ENCODE measurements at places on chromosomes 2 and 18.

DNA sequence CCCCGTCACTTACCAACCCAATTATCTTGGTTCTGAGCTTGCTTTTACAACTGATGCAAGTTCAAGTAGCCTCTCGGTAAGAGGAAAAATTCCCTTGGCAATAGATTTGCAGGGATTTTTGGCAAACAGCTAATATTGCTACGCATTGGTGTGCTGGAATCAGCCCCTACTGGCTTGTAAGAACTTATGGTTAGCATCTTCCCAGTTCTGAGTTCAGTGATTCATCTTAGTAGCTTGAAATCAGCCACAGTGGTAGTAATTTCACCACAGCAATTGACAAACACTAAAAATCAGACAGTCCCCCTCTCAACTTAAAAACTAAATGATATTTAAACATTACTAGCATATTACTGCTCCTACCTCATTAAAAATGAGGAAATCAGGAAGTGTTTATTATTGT lies 5.9 kb upstream of the RAX start:
- DNase-seq, result no peak

- DNase-seq, result no peak
Measured at GRCh38 chr2:222545823-222546795, 109.8 kb downstream of the FARSB start.

DNA sequence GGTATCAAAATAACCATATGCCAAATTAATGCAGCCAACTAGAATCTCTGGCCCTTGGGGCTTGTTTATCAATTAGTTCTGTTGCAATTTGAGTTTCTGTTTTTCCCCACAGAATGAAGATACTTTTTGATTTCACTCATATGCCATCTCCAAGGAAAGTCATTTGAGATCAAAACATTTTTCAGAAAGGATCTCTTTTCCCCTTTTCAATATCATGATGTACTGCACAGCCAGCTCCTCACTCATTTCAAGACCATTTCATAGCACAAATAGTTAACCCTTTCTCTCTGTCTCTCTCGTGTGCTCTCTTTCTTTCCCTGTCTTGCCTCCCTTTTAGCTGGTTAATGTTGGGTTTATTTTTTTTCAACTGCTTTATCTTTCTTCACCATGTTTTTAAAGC lies 387.3 kb downstream of the STK39 start:
- DNase-seq, result no peak

- DNase-seq, result no peak
Measured at GRCh38 chr2:375270-375955, 87.5 kb upstream of the ALKAL2 start.

All from T-helper 9 cell (primary cell).